ENCODE measurements at places on chromosomes 1 and 21. TPM values are rescaled to one million over a fixed set of nuclear protein-coding genes. Genes with fewer than 3 reads are reported as not detected.
A peak's percentile ranks its signal among the peaks of the same experiment; 100 is the strongest.

DNA sequence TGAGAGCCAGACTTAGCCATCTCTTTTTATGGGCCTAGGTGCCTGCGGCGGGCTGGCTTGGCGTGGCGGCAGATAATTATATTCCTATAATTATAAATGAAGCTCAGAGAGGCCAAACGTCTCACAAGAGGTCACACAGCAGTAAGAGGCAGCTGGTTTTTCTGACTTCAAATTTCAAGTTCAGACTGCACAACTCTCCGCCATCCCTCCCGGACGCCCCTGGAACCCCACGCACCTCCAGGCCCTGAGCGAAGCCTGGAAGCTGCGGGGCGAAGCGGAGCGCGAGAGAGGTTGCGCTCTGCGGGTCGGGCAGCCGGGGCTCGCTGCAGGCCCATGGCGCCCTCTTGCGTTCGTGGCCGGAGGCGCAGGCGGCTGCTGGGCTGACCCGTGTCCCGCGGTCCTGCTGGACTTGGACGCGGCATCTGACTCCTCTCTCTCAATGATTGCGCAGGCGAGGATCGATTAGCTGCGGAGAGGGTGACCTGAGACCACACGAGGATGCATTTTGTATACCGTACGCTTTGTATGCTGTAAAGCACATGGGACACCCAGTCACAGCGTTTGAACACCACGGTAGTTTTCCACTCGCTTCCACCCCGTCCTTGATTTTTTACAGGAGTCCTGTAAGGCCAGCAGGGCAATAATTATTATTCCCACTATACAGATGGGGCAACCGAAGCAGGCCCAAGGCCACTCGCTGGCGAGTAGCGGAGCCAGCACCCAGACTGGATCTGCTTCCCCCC, 272.7 kb downstream of the FOXD2 start:
- peak; percentile 77 for DNase-seq

GRCh38 chr1:161840363-161840762, 74.2 kb downstream of the ATF6 start:
- no peak for DNase-seq

GRCh38 chr1:60762911-60763310, 319.4 kb upstream of the NFIA start:
- DNase-seq = no peak

GRCh38 chr1:3139451-3139852, 70.4 kb downstream of the PRDM16 start:
- DNase-seq = no peak

GRCh38 chr21:44926331-44927101, 5.8 kb upstream of the ITGB2 start:
- no peak for DNase-seq

- DNase-seq = no peak
Observed at GRCh38 chr1:227472772-227473171, 90.6 kb upstream of the ZNF678 start.

GRCh38 chr1:216531263-216532239, 108.3 kb upstream of the USH2A start:
- peak; percentile 84 for DNase-seq

DNA sequence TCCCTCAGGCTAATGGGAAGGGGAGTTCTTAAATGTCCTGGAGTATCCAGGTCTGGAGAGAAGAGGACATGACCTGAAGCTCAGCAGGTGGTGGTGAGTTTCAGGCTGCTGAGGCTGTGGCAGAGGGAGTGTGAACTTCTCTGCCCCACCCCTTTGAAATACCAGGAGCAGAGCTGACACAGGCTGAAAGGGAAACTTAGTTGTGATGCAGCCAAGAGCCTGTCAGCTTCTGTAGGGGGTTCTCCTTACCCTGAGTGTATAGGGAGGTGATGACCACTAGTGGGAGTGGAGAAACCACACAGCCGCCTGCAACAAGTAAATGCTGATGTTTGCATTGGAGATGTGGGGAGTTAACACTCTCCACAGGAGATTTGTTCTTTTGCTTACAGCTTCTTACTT, 152.3 kb downstream of the FCRL5 start:
- DNase-seq = no peak

DNA sequence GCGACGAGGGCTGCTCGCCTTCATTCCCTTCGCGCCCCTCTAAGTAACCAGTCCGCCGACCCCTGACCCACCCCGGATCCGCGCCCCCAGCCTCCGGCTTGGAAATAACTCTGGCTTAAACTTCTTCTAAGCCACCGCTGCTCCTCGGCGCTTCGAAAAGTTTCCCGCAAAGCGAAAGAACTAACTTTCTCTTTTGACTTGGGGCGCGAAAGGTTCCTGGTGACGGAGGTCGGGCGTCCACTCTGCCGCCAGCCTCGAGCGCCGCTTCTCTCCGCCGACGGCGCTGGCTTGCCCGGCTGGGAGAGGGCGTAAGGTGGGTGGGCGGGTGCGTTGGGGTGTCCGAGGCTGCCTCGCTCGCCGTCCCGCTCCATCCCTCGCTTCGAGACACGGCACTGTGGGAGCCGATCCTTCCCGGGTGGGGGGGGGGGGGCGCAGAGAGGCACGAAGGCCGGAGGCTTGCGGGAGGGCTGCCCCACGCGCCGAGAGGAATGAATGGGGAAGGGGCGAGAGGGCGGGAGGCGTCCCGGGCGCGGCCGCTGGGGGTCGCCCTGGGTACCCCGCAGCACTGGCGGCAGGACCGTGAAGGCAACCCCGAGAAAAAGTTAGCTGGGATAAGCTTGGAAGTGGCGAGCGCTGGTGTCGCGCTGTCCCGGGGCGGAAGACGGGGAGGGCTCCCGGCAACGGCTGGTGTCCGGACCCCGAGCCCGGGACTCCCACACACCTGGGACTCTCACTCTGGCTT, 569 bp downstream of the ATF3 start:
- peak; percentile 83 for DNase-seq

GRCh38 chr1:51070011-51070410, 32.0 kb upstream of the C1orf185 start:
- no peak for DNase-seq

DNA sequence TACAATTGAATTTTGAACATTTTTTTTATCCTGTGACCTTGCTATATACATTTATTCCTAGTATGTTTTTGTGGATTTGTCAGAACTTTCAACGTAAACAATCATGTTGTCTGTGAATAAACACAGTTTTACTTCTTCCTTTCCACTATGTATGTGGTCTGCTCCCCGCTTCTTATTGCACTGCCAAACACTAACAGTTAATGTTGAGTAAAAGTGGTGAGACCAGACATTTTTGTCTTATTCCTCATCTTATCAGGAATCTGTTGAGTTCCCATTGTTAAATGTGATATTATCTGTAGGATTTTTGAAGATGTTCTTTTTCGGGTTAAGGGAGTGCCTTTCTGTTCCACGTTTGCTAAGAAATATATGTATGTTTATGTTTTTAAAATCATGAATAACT, 45.9 kb downstream of the CAMSAP2 start:
- peak; percentile 42 for DNase-seq

- peak; percentile 41 for DNase-seq
Observed at GRCh38 chr1:234726359-234726943, 116.5 kb upstream of the IRF2BP2 start.

- no peak for DNase-seq
Observed at GRCh38 chr1:198234520-198235251, 77.9 kb downstream of the NEK7 start.

DNA sequence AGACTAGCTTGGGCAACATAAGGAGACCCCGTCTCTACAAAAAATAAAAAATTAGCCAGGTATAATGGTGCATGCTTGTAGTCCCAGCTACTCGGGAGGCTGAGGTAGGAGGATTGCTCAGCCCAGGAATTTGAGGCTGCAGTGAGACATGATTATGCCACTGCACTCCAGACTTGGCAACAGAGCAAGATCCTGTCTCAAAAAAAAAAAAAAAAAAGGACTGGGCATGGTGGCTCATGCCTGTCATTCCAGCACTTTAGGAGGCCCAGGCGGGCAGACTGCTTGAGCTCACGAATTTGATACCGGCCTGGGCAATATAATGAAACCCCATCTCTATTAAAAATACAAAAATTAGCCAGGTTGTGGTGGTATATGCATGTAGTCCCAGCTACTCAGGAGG, 47.3 kb upstream of the BCL10 start:
- DNase-seq = no peak

- DNase-seq = no peak
Observed at GRCh38 chr1:237318748-237319147, 276.8 kb downstream of the RYR2 start.

- DNase-seq = no peak
Observed at GRCh38 chr1:57411262-57411661, 12.6 kb downstream of the DAB1 start.

- DNase-seq = peak; percentile 14
Observed at GRCh38 chr1:62057641-62058290, 136.9 kb upstream of the L1TD1 start.

The TAL1 gene
- 9.6 TPM for total RNA-seq

The TAS1R1 gene
- 0.51 TPM for total RNA-seq

The ZNF648 gene
- total RNA-seq = 0.09 TPM

The TNFSF4 gene
- 2.5 TPM for total RNA-seq

The TMEM53 gene
- total RNA-seq = 26.4 TPM
